ENCODE measurements at places on chromosomes 5 and 9.

GRCh38 chr9:86708918-86709835, 238.1 kb downstream of the GAS1 start:
- no peak for DNase-seq

DNA sequence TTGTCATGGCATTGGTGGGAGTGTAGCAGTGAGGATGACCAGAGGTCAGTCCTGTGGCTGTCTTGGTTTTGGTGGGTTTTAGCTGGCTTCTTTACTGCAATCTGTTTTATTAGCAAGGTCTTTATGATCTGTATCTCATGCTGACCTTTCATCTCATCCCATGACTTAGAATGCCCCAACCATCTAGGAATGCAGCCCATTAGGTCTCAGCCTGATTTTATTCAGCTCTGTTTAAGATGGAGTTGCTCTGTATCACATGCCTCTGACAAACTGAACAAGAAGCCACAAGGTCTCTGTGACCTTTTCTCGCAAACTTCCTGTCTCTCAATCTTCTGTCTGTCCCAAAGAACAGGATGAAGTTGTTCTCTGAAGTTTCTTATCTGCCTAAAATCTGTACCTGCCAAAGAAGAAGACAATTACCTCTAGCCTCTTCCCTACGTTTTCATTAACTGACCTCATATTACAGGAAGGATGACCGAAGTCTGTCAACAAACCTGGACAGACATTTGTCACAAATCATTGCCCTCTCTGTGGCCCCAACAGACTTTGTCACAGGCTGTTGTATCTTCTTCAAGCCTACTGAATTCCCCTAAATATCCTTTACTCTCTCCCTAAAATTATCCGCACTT, 284.2 kb upstream of the SEMA6A start:
- no peak for DNase-seq

DNA sequence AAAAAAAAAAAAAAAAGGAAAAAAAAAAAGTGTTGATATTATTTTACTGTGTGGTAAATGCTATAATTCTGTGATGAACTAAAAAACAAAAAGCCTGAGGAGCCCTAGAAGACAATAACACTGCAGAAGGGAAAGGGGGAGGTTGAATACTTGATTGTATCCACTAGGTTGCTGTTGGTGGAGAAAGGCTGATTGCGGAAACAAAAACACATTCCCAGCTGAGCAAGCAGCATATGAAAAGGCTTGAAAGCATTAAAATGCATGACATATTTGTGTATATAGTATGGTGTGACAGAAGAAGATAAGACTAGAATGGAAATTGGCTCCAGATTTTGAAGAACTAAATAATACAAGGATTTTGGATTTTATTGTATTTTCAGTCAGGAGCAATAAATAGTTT, 8.9 kb downstream of the RABGAP1 start:
- no peak for DNase-seq

DNA sequence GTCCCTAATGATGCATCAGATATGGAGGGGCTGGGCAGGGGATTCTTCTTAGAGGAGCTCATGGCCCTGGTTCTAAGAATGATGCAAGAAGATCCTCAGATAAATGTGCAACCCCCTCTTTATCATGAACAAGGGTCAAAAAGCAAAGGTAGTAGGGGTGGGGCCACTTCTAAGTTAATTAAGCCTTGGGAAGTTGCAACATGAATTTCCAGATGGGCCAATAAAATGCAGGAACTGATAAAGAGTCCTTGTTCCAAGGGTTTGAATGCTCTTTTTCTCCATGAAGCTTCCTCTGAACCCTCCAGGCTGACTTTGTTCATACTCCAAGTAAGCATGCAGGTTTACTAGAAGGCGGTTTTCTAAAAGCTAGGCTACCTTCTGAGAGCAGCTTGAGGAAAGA, 25.6 kb downstream of the PCA3 start:
- no peak for DNase-seq

- DNase-seq = peak; percentile 38
These were observed 12.9 kb upstream of the MOB3B start for GRCh38 chr9:27542508-27542907.

- DNase-seq = no peak
These were observed 292.5 kb downstream of the SPATA31D1 start for GRCh38 chr9:82281066-82281465.

GRCh38 chr5:8471581-8471980, 602.6 kb downstream of the MTRR start:
- no peak for DNase-seq

DNA sequence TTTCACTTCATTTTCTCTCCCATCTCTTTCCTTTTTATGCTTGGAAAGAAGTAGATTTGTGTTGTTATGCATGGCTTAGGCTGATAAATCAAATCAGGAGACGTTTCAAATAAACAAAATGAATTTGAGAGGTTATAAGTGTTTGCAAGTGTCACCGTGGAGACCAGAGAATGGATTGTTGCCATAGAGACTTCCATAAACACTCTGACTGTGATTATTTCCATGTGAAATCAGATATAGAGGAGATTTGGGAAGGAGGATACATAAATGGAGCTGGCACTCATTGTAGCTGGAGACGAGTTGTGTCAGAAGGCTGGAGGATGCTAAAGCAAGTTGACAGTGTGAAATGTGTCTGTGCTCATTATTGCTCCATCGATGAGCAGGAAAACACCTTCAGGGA, 84.2 kb upstream of the PCSK1 start:
- no peak for DNase-seq

DNA sequence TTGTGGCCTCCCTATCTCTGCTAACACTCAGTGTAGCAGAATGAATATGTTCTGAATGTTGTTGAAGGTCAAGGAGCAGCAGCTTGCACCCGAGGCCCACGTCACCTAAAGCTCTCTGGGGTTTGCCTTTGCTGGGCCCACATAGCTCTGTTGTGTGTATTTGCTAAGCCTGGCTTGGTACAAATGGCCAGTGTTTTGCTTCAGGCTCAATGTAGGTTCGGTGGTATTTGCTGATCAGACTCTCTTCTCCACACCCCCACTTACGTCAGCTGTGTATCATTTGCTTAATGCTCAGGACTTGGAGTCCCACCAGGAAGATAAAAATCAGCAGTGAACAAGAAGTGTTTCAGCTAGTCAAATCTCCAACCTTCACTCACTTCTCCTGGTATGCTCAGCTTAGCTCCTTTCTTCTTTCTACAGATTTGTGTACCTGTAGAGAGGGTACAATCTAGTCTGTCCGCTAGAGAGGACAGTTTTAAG, 4.8 kb upstream of the RFESD start:
- no peak for DNase-seq

- DNase-seq = peak; percentile 77
These were observed 18.4 kb upstream of the F2RL2 start for GRCh38 chr5:76641514-76642120.

GRCh38 chr9:19018201-19018600, 14.8 kb downstream of the SAXO1 start:
- DNase-seq = no peak

- DNase-seq = no peak
These were observed 276.0 kb downstream of the FSTL4 start for GRCh38 chr5:133336121-133336968.

DNA sequence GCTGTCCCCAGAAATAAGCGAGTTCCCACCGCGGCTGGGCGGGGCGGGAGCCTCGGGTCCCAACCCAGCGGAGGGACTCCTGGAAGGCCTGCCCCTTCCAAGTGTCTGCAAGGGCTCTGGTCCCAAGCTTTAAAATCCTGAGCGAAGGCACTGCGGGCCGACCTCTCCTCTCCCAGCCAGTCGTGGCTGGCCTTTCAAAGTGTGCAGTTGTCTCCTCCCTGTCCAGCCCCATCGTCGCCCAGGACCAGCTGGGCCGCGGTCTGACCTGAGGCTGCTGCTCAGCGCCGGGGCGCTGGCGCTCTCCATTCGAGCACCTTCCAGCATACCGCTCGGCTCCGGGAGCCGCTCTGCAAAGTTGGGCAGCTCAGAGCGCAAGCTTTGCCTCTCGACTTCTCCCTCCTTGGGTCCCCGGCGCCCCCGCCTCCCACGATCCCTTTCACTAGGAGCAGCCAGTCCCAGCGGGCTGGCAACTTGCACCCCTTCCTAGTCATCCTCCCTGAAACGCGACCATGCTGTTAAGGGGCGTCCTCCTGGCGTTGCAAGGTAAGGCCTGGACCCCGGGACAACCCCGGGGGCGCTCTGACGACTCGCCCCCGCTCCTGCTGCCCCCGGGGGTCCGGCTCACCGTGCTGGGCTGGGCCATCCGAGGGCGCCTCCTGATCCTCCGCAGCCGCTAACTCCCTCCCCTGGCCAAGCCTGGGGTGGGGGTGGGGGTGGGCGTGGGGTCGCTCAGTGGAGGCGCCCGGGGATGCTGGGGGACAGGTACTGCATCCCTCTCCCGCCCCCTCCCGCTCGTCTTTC, at the start of gene MAMDC2:
MAMDC2 (plus strand) TSS at position 160 of the 801 bp plus-strand sequence; CDS start at position 510, 350 bp downstream.
- no peak for DNase-seq

DNA sequence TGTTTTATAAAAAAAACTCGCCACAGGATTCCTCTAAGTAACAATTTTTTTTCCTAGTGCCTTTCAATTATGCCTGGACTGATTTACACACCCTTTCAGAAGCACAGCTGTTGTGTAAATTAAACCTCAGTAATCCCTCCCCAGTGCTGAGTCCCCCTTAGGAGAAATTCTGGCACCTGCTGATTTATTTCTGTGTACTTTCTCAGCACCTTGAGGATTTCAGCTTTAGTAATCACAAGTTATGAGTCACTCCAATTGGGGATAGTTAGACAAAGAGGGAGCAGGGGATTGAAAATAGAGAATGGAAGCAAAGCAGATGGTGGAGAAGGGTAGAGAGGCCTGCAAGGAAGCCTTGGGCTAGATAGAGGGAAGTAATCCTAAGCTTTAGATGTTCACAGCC, 171.7 kb downstream of the TTLL11 start:
- DNase-seq = no peak

DNA sequence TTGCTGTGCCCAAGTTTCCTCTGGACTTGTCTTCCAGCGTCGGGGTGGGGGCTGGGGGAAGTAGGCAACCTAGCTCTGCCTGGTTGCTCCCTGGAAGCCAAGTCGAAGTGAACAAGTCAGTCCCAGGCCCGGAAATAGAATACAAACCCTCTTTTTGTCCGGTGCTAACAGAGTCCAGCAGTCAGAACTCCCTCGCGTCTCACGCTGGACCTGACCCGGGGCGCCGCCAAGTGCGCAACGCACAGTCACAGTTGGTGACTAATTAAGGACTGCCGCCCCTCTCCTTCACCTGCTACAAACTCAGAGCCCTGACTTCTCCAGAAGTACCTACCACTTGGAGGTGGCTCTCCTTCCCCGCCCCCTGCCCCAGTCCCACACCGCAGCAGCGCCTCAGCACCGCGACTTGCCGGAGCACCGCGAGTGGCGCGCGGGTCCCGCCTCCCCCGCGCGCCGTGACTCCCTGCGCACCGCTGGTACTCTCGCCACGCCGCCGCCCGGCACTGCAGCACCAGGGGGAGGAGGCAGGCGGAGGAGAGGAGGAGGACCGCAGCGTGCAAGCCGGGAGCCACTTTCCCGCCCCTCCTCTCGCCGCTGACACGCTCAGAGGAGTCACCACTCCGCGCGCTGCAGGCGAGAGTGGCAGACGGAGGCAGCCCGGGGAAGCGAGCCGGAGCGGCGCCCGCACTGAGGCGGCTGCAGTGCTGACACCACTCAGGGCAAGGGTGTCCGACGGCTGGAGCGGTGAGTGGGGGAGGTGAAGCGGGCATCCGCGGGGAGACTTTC, at the start of gene SV2C:
SV2C (plus strand) TSS at position 612 of the 783 bp plus-strand sequence. CDS start 48,368 bp downstream, outside the sequence.
- peak; percentile 44 for DNase-seq

- DNase-seq = no peak
These were observed 397.0 kb downstream of the NR2F1-AS1 start for GRCh38 chr5:93184041-93184440.

GRCh38 chr9:79007701-79008483, 563.9 kb upstream of the TLE4 start:
- no peak for DNase-seq

- no peak for DNase-seq
These were observed 93.4 kb upstream of the CDH6 start for GRCh38 chr5:31100047-31100575.

DNA sequence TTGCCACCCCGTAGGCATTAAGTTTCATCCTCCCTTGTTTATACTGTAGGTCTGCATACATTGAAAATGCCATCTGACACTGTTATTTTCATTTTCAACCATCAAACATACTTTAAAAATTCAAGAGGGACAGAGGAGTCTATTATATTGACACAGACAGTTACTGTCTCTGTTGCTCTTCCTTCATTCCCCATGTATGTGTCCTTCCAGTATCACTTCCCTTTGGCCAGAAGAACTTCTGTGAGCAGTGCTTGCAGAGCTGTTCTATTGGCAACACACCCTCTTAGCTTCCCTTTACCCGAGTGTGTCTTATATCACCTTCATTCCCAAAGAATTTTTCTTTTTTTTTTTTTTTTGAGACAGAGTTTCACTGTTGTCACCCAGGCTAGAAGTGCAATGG, 42.8 kb downstream of the RASGEF1C start:
- no peak for DNase-seq

DNA sequence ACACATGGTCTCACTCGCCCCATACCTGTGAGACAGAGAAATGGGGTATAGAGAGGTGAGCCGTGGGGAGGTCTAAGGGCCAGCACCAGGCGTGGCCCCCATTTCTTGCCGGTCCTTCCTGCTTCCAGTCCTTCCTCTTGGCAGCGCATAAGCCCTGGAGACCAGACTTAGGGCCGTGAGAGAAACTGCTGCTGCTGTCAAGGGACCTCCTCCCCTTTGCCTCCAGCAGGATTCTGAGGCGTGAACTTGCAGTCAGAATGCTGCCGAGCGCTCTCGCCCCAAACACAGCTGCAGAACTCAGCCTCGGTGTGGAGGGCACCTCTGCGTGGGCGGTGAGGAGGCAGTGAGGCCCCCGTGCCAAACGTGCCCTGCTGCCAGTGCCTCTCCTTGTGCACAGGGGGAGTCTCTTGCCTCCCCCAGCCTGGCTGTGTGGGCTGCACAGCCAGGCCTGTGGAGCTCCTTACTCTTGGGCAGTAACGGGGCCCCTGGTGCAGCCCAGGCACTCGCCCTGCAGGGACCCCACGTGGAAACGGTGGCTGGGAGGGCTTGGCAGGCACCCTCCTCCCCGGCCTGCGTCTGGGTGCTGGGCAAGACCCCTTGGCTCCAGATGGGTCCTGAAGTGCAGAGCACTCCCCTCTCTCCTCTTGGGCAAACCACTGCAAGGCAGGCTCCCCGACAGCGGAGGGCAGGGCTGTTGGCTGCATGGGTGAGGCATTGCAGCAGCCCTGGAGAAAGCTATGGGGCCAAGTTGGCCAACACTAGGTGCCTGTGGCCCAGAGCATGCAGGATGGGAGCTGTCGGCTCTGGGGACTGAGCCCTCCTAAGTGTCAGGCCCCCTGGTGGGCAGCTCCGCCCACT, 85.4 kb downstream of the RXRA start:
- no peak for DNase-seq

DNA sequence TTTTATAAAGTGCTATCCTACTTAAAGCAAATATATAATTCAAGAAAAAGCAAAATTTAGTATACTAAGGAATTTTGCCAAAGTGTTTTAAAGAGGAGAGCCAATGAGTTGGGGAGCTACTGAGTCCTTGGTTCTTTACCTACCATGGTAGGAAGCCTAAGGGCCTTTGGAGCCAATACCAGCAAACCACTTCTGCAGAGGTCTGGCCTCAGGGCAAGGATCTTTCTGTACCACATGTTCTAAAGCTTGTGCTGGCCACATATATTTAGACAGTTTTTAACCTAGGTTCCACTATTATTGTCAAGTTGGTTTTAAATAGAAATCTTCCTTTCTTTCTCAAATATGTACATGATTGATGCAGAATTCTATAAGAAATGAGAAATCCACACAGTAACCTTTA, 172.3 kb upstream of the NREP start:
- no peak for DNase-seq

Data from SJSA1 (cell line).